RPMI8226 (cell line): ENCODE measurements at places on chromosomes 2 and 18.
A peak's percentile ranks its signal among the peaks of the same experiment; 100 is the strongest.

DNA sequence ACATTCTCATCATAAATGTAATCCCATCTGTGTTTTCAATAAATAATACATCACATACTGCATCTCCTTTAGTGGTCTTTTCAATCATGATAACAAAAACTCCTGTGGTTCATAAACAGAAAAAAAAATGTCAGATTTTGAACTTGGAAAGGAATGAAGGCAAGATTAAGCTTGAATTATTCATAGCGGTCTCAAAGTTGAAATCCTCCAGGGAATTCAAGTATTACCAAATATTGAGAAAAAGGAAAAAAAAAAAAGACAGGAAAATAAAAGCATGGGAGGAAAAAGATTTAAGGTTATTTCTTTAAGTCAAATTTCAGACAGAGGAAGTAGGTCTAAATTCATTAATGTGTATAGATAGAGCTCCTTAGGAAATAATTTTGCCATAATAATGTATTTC, 92.1 kb downstream of the COLEC12 start:
- DNase-seq = no peak

DNA sequence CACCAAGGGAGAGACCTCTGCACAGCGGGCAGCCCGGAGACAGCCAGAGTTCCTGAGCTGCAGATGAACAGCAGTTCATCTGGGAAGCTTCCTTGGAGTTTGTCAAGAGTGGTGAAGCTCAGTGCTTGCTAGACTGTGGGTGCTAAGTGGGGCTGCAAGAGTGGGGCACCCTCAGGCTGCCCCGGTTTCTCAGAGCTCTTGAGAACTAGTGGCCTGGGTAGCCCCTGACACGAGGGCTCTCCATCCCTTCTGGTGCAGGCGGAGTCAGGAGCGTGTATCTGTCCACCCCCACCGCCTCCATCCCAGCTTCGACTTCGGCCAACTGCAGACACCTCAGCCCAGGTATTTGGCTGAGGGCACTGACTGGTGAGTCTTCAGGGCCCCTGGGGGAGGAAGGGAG, 222.0 kb downstream of the LOXHD1 start:
- DNase-seq = no peak

DNA sequence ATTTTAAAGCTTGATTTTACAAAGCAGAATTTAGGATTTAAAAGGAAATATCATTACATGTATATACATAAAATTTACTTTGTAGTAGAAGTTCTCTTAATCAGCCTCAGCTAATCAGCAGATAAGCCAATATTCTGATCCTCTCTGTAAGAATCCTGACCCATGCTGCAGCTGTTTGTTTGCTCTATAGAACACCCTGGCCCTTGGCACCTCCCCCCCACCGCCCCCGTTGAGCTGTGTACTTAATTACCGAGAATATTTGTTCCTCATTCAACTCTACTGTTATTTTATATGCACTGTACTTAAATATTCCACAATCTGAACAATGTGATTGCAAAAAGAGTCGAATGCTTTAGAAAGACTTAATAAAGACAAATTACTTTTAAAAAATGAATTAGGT, 98.0 kb downstream of the EVA1A start:
- DNase-seq = no peak

DNA sequence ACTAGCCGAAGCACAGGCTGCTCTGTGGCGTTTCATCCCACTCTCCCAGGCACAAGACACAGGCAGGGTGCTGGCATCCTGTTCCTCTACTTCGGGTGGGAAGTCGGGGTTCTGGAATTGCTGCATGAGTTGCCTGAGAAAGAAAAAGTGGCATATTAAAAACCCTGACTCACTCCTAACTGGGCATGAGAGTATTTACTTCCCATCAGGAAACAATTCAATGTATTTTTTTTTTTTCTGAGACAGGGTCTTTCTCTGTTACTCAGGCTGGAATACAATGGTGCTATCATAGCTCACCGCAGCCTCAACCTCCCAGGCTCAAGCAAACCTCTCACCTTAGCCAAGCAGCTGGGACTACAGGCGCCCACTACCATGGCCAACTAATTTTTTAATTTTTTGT, 7.4 kb downstream of the ODC1 start:
- no peak for DNase-seq

DNA sequence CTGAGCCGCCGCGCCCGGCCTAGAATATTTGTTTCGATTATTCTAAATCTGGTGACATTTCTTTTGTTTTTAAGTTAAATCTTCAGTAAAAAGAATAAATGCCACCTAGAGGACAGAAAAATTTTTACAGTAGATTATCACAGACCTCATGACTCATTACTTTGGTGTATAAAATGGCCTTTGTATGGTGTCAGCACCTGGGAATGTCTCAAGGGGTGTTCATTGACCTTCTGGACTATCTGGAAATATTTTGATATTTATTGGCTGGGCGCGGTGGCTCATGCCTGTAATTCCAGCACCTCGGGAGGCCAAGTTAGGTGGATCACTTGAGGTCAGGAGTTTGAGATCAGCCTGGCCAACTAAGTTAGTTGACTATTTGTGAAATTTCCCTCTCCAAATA, 30.3 kb upstream of the SLC30A6 start:
- DNase-seq = peak; percentile 20

GRCh38 chr2:143759455-143759854, 630.2 kb downstream of the ARHGAP15 start:
- no peak for DNase-seq

GRCh38 chr2:112787294-112787693, 3.0 kb upstream of the IL1A start:
- DNase-seq = no peak

GRCh38 chr2:74428675-74429074, 7.1 kb downstream of the WDR54 start:
- no peak for DNase-seq

DNA sequence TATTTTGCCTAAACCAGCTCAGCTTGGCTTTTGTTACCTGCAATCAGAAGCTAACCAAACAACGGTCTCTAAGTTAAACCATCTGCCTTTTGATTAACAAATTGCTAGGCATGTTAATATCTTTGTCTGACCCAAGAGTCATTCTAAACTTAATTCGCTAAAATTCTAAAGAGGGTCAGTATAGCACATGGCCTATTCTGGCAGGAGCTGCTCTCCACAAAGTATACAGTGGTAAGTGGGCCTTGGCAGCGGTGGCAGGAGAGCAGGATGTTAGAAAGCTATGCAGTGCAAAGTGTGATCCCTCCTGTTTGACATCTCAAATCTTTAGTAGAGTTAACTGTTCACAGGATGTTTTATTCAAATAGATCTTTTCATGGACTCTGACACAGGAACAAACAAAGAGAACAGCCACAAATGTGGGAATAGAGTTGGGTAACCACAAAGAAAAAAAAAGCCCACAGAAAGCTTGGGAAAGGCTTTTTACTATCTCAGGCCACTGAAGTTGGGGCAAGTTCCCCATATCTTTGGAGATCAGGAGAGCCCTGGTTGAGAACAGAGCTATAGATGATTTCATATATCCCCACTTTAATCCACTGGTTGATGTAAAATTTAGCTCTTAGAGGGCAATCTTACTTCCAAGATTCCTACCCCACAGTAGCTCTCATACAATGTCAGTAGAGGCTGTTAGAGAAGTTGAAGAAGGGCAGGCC, 10.6 kb downstream of the CFAP210 start:
- DNase-seq = no peak

- DNase-seq = peak; percentile 63
Observed at GRCh38 chr2:64453770-64454385, at the start of gene LGALSL. TSS of gene LGALSL (plus strand) at chr2:64454162. CDS start at chr2:64454546, 384 bp downstream.

DNA sequence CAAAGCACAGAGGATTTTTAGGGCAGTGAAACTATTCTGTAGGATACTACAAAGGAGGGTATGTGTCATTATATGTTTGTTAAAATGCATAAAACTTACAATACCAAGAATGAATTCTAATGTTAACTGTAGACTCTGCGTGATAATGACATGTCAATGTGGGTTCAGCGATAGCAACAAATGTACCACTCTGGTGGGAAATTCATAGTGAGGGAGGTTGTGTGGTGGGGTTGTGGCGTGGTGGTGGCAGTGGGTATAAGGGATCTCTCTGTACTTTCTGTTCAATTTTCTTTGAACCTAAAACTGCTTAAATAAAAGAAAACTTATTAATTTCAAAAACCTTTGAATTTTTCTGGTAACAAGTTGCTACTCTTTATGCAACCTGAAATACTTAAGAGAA, 99.3 kb upstream of the SLC38A11 start:
- DNase-seq = no peak

- DNase-seq = no peak
Observed at GRCh38 chr2:150228936-150229335, 258.5 kb downstream of the RND3 start.

GRCh38 chr2:172947461-172948153, 128.0 kb upstream of the MAP3K20 start:
- DNase-seq = no peak

DNA sequence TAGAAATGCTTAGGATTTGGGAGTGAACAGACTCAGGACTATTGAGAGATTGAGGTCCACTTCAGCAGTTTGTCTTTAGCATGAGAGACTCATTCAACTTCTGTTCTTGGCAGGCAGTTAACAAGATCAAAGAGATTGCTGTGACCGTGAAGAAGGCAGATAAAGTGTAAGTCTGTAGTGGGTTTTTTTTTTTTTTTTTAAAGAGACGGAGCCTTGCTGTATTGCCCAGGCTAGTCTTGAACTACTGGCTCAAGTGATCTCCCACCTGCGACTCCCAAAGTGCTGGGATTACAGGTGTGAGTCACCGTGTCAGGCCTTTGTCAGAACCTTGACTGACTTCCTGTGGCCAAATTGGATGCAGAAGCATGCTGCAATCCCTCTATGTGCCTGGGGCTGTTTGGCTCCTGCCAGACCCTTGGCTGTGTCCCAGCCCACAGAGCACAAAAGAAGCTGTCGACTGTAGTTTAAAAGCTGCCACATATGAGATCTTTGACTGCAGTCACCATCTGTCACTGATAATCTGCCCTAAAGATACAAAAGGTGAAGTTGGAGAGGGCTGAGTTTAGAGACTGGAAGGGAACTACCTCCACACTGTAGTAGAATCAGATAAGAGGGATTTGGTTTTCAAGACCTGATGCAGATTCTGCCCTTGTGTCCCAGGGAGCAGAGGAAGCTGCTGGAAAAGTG, 9.9 kb downstream of the CCT7 start:
- DNase-seq = no peak

- DNase-seq = peak; percentile 88
Observed at GRCh38 chr2:31319406-31320175, 85.6 kb downstream of the EHD3 start.

DNA sequence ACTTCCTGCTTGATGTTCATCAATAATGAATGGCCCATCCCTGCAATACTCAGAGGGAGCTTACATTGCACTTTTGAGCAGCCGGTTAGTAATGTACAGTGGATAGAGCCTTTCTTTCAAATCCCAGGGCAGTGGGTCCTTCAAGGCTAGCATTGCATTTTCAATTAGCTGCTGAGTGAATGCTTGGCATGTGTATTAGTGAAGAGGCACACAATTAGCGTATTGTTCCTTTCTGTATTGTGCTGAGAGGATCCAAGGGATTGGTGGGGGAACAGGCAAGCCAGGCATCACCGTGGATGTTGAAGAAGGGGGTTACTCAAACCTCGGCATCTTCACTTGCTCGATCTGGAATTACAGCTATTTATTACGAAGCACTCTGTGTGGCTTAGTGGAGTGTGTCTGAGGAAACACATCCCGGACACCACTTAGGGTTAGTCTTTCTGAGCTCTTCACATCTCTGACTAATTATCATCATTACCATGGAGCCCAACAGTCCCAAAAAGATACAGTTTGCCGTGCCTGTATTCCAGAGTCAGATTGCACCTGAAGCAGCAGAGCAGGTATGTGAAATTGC, at the start of gene PPP1R1C:
Gene PPP1R1C, plus strand, starts transcription at position 222 of the 574 bp plus-strand sequence. Its CDS starts 258 bp downstream, at position 480.
- DNase-seq = no peak

GRCh38 chr2:166700079-166700478, 188.2 kb upstream of the XIRP2 start:
- no peak for DNase-seq

GRCh38 chr18:45686891-45687611, 36.9 kb upstream of the SLC14A1 start:
- DNase-seq = peak; percentile 69

DNA sequence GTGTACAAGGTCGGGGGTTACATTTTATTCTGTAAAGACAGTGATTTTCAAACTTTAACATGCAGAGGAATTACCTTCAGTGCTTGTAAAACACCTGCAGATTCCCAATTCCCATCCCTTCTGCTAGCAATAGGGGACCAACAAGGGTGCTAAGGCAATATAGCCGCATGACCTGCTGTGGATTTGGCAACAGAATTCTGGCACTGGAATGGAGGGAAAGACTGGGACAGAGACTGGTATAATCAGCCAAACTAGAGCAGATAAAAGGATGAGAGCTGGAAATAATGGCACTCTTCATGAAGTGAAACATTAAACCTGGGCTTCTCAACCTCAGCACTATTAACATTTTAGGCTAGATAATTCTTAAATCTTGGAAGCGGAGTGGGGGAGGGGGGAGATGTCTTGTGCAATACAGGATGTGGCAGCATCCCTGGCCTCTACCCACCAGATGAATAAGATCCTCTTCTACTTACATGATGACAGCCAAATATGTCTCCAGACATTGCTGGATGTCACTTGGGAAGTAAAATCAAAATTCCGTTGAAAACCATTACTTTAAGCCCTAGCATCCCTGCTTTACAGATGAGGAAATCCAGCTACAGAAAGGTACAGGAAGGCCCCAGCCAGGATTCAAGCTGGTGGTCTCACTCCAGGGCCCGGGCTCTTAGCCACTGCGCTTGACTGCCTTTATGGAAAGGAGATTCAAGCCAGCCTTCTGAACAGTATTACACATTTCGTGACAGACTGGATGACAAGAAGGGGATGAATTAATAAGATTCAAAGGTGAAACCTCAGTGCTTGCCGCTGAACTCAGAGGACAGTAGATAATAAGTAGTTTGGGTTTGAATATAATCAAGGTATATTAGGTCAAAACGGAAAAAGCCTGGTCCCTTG, 1.7 kb downstream of the EVA1A start:
- DNase-seq = no peak

- no peak for DNase-seq
Observed at GRCh38 chr2:142693171-142693950, 184.1 kb upstream of the KYNU start.

- peak; percentile 24 for DNase-seq
Observed at GRCh38 chr2:201180010-201180409, 2.9 kb upstream of the CASP10 start.

GRCh38 chr2:84969511-84970209, 1.3 kb upstream of the KCMF1 start:
- DNase-seq = no peak

DNA sequence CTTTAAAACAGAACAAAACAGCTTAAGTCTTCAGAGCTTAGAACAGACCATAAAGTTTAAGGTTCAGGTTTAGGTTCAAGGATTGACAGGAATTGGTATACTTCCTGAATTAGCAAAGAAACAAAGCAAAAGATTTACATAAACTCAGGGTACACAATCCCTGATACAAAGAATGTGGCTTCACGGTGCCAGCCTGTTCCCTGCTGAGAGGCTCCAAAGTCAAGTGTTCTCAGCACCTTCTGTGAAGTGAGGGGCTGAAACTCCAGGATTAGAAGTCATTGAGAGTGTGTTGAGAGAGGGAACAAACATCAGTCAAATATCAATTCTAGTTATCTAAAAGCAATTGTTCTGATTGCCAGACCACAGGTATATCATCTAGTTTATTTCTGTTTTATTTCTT, 35.7 kb downstream of the DYNAP start:
- no peak for DNase-seq

- DNase-seq = no peak
Observed at GRCh38 chr2:168350380-168350779, 103.0 kb upstream of the STK39 start.
